Left hindlimb (tissue), 1 donor: ENCODE measurements at places on chromosomes 6 and 20.

DNA sequence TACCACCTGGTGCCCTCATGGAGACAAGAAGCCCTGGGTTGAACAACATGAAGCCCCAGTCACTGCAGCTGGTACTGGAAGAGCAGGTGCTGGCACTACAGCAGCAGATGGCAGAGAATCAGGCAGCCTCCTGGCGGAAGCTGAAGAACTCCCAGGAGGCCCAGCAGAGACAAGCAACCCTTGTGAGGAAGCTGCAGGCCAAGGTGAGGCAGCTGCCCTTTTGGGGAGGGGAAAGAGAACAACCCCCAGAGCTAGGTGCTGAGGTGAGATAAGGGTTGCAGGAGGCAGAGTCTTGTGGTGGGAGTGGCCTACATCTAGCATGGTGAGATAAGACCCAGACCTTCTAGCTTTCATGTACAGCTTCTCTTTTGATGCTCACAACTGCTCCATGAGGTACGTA is 7.0 kb downstream of the CEP250 start:
- DNase-seq: no peak

GRCh38 chr20:51735728-51736600 is 32.2 kb downstream of the ATP9A start:
- no peak for DNase-seq

DNA sequence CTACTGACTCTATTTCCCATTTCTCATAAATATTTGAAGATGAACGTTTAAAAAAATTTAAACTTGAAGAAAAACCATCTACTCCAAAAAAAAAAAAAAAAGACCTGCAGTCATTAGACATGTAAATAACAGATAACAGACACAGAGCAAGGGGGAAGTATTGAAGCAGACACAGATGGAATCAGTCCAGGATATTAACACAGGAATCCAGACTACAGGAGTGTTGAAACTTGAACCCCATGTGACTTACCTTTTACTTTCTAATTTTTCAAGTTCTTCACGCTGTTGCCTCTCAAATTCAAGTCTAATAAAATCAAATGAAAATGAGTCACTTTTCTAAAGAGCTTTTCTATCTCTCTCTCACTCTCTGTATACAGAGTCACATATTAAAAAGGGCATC is 191.8 kb downstream of the KIF16B start:
- no peak for DNase-seq

GRCh38 chr20:23048283-23049200 is 930 bp downstream of the THBD start:
- DNase-seq: peak; percentile 51

DNA sequence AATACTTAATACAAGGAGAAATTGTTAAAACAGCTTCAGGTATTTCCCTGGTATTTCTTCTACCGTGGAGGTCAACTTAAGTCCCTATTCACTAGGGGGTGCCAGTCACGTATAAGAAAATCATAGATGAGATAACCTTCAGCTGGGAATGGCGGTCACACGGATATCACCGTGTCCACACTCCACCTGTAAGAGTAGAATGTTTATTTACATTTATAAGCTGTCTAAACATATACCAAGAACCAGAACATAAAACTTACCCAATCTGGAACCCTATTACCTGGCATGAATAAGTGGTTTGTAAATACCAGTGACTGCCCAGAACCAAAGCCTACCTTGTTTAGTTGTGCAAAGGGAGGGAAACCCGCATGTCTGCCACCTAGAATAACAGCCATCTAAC is 1.9 kb upstream of the ELOVL4 start:
- no peak for DNase-seq

DNA sequence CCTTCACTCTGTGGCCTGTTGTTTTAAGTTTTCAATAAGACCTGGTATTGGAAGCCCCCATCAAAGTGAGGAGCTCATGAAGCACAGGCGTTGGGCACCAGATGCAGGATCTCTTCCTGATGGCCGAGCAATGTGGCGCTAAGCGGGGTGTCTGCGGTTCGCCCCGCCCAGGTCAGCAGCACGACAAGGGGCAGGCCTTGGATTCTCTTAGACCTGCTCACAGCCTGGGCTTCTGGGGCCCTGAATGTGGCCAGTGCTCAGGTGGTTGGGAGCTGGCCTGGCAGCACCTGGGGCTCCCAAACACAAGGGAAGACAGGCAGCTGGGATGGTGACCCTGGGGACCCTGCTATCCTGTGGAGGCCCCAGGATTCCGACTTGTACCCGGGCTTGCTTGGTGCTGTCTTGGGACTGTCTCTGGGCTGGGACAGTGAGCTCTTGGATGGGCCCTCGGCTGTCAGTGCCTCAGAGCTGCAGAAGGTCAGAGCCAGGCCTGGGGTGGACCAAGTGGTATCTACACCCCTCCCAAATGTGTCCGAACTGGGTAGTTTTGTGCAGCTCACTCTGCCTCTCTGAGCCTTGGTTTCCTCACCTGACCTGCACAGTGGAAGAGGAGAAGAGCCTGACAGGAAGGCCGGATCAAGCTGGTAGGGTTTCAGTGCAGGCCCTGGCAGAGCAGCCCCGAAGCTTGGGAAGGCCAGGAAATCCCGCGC is 69.1 kb downstream of the PHACTR3 start:
- no peak for DNase-seq

- no peak for DNase-seq
Observed at GRCh38 chr6:10460096-10460495, 45.2 kb upstream of the TFAP2A start.

DNA sequence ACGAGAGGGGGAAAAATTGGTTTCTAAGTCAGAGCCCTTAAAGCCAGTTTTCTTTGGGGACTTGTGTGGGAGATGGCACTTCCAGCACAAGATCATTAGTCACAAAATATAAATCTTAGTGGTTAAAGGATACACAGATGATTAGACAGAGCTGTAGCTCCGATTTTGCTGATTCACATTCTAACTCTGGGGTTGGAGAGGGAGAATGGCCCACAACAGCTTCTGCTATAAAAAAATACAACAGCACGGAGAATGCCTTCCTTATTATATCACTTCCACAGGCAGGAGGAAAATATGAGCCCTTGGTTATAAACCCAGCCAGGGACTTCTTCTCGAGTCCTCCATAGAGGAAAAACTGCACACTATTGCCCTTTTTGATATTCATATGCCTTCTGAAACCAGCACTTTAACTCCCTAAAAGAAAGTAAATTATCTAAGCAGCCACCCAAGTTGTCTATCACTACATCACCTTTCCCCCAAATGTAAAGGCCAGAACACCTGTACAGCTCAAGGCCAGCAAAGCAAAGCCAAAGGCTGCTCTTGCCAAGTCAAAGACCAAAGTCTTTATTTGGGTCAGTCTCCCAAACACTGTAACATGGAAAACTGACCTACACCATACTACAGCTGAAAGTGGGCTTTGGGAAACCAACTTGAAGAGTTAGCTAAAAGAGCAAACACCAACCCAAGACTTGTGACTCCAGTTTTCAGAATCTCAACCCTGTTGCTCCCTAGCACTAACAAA is 10.4 kb downstream of the MRPL14 start:
- no peak for DNase-seq

- DNase-seq: no peak
Observed at GRCh38 chr6:54899986-54900385, 53.4 kb downstream of the FAM83B start.

GRCh38 chr6:43940071-43940392 is 170.0 kb downstream of the VEGFA start:
- no peak for DNase-seq

DNA sequence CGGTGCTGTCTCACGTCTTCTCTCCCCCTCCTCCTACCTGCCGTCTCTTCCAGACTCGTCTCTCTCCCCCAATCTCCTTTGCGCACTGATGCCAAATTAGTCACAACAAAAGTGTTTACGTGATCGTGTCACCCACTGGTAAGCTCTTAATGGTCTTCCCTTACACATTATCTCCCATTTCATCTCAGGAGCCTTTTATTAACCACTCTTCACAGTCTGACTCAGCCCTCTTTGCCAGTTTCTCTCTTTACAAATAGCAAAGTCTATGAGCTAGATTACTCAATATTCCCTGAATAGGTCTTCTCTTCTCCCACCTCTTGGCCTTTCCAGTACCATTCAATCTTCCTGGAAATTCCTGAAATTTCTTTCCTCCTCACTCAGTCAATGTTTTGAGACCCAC is 247.0 kb downstream of the ESR1 start:
- no peak for DNase-seq

DNA sequence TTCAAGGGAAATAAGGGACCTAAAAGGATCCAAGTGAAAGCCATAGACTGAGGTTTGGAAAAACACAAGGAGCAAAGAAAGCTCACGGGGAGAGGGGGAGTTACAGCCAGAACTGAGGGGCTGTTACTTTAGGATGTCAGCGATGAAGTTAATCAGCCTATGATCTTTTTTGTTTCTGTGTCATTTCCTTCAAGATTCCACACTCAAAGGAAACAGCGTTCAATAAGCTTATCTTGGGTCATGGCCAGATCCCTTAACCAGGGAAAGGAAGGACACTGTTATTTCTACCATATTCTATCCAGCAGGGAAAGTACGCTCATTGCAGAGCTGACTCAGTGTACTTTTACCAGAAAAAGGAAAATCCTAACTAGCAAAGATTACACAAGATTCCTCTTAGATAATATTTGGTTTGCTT is 132.8 kb downstream of the PFDN4 start:
- no peak for DNase-seq

DNA sequence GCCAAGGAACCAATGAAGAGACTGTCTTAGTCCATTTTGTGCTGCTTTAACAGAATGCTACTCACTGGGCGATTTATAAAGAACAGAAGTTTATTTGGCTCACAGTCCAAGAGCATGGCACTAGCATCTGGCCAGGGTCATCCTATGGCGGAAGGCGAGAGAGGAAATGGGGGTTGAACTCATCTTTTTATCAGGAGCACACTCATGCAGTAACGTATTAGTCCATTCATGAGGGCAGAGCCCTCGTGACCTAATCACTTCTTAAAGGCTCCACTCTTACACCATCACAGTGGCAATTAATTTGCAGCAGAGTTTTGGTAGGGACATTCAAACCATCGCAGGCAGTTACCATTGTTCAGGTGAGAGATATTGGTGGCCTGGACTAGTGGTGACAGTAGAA is 8.5 kb downstream of the ARFGEF2 start:
- DNase-seq: no peak

DNA sequence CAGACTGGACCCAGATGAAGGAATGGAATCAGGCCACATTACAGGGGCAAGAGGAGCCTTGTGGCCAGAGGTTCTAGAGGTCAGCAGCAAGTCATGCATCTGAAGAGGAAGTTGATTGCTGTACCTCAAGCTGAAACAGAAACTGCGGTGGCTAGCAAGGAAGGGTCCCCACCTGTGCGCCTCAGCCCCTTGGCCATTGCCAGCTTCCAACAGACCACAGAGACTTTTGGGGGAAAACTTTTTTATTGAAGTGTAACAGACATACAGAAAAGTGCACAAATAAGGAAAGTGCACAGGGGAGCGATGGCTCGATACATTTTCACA is 26.8 kb upstream of the SLC9A8 start:
- DNase-seq: no peak

GRCh38 chr6:128425856-128426255 is 94.5 kb downstream of the PTPRK start:
- no peak for DNase-seq

DNA sequence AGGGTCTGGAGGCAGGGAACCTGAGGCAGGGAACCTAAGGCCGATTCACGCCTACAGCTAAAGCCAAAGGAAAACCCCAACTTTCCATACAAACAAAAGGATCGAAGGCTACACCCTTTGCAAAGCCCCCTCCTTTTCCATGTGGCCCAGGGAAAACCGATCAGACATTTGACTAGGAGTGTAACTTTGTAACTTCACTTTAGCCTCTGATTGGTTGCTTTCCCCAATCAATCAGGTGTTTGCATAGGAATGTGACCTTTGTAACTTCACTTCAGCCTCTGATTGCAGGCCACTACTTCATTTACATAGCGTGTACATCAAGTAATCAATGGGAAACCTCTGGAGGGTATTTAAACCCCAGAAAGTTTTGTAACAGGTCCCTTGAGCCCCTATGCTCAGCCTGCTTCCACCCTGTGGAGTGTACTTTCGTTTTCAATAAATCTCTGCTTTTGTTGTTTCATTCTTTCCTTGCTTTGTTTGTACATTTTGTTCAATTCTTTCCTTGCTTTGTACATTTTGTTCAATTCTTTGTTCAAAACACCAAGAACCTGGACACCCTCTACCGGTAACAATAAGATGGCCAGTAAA is 43.3 kb downstream of the CHD6 start:
- no peak for DNase-seq

GRCh38 chr6:20236344-20236743 is 24.1 kb upstream of the MBOAT1 start:
- DNase-seq: no peak

GRCh38 chr20:25484224-25484846 is 76.9 kb downstream of the GINS1 start:
- no peak for DNase-seq

- peak; percentile 73 for DNase-seq
Observed at GRCh38 chr6:165834613-165835259, 171.7 kb upstream of the PDE10A start.

DNA sequence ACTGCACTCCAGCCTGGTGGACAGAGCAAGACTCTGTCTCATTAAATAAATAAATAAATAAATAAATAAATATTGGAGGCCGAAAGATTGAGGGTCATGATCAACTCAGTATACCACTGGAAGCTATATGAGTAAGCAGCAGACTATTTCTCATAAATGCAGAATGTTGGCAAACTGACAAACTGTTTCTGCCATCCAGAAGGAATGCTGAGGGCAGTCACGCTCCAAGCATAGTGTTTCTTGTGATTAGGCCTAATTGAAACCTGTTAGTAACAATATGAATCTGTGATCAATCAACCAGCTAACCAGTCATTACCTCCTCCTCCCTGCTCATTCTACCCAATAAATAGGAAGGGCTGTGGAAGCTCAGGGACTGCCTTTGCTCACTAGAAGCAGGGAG is 15.2 kb upstream of the KCNK15 start:
- no peak for DNase-seq

DNA sequence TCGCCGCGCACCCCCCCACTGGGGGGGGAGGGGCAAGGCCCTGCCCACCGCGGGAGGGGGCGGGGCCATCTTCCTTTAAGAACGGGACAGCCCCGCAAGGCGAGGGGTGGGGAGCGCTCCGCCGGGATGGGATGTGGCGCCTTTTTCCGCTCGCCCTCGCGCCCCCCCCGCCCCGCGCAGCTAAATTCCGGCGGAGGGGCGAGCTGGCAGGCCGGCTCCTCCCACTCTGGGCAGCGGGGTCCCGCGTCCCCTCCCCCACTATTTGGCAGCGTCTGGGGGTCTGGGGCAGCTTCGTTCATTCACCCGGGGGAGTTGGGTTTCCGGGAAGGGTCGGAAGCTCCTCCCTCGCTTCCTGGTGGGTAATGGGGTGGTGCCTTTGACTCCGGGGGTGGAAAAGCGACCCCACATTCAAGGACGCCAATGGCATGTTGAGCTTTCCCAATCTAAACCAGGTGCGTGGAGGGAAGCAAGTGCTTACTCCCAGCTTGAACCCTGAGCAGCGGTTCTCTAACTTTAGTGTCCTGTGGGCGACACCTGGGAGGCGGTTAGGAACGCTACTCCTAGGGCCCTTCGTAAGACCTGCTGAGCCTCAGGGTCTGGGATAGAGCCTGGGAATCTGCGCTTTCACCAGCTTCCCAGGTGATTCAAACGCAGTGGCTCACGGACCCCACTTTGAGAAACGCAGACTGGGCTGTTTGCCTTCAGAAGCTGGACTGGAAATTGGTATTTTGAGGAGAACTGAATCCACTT is 927 bp downstream of the ASXL1 start:
- DNase-seq: peak; percentile 86
